ENCODE measurements at places on chromosomes 6 and 20.

- no peak for DNase-seq
Measured at GRCh38 chr20:1306316-1307135, 22.4 kb downstream of the SDCBP2 start.

- no peak for DNase-seq
Measured at GRCh38 chr6:50610562-50610961, 102.8 kb upstream of the TFAP2D start.

- no peak for DNase-seq
Measured at GRCh38 chr6:31558631-31559500, 11.5 kb downstream of the NFKBIL1 start.

- no peak for DNase-seq
Measured at GRCh38 chr6:156767603-156768467, 9.3 kb upstream of the ARID1B start.

- DNase-seq: no peak
Measured at GRCh38 chr6:144753023-144753705, 468.0 kb downstream of the UTRN start.

GRCh38 chr6:141451181-141451510, 681.6 kb upstream of the GJE1 start:
- no peak for DNase-seq

DNA sequence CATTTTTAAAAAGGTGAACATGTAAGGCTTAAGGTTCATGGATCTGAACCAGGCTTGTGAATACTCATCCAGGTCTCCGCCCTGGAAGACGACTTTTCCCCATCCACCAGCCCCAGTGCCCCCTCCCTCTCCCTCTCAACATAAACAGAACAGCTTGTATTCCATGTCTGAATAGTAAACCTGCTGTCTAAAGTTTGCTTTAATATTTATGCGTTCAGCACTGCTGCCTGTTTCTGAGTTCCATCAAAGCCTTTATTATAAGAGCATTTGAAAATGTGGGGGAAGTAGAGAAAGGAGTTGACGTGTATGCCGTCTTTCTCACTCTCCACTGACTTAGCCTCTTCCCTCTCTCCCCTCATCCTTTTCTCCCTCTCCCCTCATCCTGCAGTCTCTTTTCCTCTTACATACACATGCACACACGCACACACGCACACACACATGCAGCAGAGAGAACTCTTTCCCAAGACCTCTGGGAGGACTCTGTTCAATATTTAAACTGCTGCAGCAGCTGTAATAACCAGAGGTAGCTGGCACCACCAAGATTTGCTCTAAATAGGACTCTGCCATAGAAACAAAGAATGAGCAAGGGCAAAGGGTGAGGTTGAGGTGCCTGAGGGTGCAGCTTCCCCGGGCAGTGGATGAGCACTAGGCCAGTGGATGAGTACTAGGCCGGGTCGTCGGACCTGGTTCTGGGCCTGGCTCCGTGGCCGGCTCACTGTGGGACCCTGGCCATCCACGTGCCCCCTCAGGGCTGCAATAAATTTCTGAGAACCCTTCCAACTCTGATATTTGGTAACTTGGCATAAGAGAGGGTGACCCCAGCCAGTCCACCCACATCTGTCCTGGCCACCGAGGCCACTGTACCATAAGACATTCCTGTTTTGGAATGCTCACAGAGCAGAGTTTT, 35.4 kb upstream of the VSTM2L start:
- no peak for DNase-seq

DNA sequence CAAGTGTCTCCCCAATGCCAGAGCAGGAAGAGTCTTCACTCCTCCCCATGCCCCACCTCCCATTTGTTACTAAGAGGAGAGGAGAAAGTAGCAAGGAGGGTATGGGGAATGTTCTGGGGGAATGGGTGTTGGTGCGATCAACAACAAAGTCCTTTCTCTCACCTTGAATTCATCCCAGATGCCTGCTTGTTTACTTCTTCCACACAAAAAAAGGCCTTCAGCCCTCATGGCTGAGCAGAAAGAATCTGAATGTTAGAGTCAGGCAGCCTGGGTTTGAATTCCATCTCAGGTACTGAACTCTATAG, 9.9 kb downstream of the MOG start:
- DNase-seq: no peak

DNA sequence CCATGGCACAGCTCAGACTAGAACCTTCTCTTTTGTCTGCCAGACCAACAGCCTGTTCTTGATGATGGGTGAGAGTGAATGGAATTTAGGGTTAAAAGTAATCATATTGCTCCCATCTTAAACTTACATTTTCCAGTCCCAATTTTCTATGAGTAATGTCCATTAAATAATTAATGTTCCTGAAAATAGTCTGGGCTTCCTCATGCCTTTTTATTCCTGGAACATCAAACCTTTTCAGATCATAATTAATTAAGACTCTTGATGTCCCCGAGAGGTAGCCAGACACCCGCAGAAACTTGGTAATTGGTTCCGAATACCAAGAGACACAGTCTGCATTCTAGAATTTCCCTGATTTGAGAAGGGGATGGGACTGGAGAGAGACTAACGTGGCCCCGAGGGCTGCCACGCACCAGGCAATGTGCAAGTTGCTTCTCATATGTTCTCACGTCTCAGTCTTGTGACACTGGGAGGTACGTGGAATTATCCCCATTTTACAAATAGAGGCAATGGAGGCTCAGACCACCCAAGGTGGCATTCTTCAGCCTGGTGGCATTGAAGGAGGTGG, 78.6 kb upstream of the TOX2 start:
- no peak for DNase-seq

- DNase-seq: no peak
Measured at GRCh38 chr6:45704056-45704800, 311.4 kb downstream of the CLIC5 start.

- no peak for DNase-seq
Measured at GRCh38 chr6:75603106-75603420, 1.4 kb downstream of the SENP6 start.

DNA sequence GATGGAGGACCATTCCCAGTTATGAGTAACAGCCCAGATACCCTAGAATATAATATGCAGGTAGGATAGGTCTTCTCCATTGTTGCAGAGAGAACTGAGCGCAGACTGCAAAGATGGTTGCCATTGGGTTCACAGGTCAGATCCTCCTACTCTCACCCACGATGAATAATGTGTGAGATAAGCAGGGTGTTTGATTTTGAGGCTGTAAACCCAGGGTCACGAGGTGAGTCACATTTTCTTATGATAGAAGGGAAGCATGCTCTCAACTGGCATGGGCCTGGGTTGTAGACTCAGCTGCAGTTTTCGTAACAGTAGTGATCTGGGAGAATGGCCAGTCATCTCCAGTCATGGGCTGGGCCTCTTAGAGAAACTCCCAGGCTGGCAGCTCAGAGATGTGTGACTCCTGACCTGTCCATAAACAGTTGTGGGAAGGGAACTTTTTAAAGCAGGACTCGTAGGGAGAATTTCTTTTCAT, 74.2 kb downstream of the CD164 start:
- no peak for DNase-seq

DNA sequence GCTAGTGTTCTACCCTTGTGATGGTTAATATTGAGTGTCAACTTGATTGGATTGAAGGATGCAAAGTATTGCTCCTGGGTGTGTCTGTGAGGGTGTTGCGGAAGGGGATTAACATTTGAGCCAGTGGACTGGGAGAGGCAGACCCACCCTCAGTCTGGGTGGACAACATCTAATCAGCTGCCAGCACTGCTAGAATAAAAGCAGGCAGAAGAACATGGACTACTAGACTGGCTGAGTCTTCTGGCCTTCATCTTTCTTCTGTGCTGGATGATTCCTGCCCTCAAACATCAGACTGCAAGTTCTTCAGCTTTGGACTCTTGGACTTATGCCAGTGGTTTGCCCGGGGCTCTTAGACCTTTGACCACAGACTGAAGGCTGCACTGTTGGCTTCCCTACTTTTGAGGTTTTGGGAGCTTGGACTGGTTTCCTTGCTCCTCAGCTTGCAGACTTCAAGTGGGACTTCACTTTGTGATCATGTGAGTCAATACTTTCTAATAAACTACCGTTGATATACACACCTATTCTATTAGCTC, 50.1 kb downstream of the SDHAF4 start:
- DNase-seq: no peak

DNA sequence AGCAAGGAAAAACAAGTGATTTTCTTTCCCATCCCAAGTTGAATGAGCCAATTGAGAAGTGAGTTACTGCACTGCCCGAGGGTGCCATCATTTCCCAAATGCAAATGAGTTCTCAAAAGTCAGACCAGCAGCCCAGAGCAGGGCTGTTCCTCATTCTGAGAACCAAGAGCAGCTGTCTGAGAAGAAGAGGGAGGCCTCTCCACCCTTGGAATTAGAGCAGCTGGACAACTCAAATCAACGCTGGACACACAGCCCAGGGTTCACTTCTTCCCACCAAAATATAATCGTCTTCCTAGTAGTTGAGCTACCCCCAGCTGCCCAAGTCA, 4.6 kb upstream of the PREX1 start:
- DNase-seq: no peak

GRCh38 chr6:85983032-85983659, 340.5 kb upstream of the SYNCRIP start:
- no peak for DNase-seq

DNA sequence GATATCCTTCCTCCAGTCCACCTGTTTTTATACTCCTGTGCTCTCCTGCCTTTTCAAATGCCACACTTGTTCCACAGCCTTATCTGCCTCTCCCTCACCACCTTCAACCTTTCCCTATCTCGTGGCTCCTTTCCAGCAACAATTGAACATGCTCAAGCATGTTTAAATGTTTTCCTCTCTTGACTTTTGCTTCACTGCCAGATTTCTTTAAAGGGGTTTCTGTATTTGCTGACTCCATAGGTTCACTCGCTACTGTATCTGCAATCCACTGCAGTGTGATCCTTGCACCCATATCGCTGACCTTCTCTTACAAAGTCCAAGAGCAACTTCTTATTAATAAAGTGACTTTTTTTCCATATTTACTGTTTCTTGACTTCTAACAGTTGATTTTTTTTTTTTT, 11.2 kb upstream of the GMNN start:
- no peak for DNase-seq

GRCh38 chr6:113211170-113211569, 646.0 kb upstream of the MARCKS start:
- no peak for DNase-seq

DNA sequence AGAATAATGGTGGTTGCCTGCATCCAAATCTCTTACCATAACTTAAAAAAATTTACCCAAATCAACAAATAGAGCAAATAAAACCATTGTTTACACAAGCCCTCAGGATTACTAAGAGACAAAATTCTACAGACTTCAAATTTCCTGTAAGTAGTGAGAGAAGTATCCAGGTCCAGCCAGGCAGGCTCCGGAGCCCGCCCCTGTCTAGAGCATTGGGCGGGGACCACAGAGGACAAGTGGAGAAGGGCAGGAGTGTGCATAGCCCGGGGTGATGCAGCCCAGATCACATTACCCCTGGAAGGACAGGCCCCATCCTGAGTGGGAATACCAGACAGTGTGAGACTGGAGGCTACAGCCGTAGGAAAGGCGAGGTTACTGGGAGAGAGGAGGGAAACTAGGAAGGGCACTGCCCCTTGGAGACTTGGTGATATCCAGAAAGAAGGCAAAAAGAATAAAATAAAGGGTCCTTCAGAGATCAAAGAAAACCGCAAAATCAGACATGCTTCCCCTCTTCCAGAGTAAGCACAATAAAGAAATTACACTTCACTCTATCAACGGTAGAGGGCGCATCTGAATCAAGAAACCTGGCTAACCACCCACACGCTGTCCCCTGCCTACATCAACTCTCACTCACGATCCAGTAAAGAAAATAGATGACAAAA, 26.6 kb downstream of the RIN2 start:
- no peak for DNase-seq

GRCh38 chr6:30744054-30744805, at the start of gene IER3:
TSS of gene IER3 (minus strand) at chr6:30744547. CDS start at chr6:30744518, 29 bp downstream.
- peak; percentile 76 for DNase-seq

- no peak for DNase-seq
Measured at GRCh38 chr6:53579338-53579737, 34.4 kb upstream of the GCLC start.

GRCh38 chr20:62430311-62430853, 3.0 kb upstream of the RBBP8NL start:
- no peak for DNase-seq

GRCh38 chr6:1606780-1607515, 2.8 kb upstream of the FOXC1 start:
- DNase-seq: no peak

- DNase-seq: no peak
Measured at GRCh38 chr6:136826216-136826615, 3.8 kb downstream of the PEX7 start.

- DNase-seq: no peak
Measured at GRCh38 chr6:16201706-16202105, 36.7 kb upstream of the GMPR start.

- no peak for DNase-seq
Measured at GRCh38 chr6:42197555-42198362, 3.0 kb upstream of the GUCA1B start.

DNA sequence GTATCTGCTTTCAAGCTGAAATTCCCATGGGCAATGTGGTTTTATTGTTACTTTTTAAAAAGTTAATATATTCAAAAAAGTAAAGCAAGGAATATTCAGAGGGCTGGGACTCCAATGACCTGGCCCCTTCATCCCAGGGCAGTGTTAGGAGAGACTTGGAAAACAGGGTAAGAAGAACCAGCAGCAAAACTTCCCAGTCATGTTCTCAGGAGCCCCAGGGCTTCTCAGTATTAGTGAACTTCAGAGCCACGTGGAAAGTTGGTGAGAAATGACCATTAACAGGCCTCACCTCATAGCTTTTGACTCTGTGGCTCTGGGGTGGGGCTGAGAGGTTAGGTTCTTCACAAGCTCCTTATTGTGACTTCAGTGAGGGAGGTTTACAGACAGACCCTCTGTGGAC, 230.4 kb upstream of the KCNG1 start:
- no peak for DNase-seq

GRCh38 chr6:169866140-169866534, 114.7 kb downstream of the ERMARD start:
- DNase-seq: no peak

DNA sequence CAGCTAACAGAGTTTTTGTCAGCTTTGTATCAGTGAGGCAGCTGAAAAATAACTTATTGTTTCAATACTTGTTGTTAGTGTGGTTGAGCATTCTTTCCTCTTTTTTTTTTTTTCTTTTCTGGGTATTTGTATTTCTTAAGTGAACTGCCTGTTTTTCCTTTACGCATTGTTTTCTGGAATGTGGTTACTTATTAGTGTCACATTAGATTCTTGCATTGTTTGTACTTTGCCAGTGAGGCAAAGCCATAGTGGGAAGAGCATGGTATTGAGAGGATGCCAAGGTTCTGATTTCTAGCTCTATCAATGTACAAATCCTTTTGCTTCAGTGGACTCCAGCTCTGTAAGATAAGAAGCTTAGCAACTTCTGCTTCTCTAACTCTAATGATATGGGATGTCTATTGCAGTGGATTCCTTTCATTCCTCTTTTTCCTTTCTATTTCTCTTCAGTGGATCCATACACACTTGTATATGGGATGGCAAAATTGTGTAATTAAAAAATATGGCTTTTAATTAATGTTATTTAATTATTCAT, 3.9 kb downstream of the CDKAL1 start:
- DNase-seq: no peak

DNA sequence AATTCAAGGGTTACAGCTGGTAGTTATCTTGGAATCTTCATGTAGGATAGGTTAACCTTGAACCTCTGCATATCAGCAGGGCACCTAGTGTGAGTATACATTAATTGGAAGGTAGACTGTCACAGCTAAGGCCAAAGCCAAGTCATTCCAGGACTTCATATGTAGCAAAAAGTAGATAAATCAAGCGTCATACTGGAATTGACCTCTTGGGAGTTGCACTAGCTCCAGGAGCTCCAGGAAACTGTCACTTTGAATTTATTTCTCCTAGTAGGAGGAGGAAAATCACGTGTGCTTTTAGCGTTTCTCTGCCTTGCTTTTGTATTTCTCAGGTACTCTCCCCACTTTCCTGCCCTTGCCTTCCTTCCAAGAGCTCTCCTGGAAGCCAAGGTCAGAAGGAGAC, 30.3 kb downstream of the RIPOR2 start:
- no peak for DNase-seq

All from stimulated activated CD8-positive, alpha-beta memory T cell treated with anti-CD3 and anti-CD28 coated beads, Interleukin-4, amount 100 ng/mL, for 4 hours (primary cell).